ENCODE measurements at places on chromosomes 12 and 14. TPM values are rescaled to one million over a fixed set of nuclear protein-coding genes. Genes with fewer than 3 reads are reported as not detected.

FERMT2 gene
- total RNA-seq, result 33.9 TPM

HOXC11 gene
- 0.90 TPM for total RNA-seq

KCNC2 gene
- not detected for total RNA-seq

TEDC1 gene
- 40.0 TPM for total RNA-seq

DNAJC22 gene
- total RNA-seq, result 22.7 TPM

BEGAIN gene
- total RNA-seq, result 7.0 TPM

DPPA3 gene
- not detected for total RNA-seq

ERP27 gene
- not detected for total RNA-seq

A2ML1 gene
- total RNA-seq, result not detected

All from A549 treated with Hydrocortisone at 1 μM for 4 hours (cell line).